H7 (cell line): ENCODE measurements at places on chromosomes 5 and 9. TPM values are rescaled to one million over a fixed set of nuclear protein-coding genes. Genes with fewer than 3 reads are reported as not detected.

GRCh38 chr5:573976-574375 is 38.2 kb upstream of the CEP72 start:
- DNase-seq: no peak

- DNase-seq: no peak
These were observed 1640.2 kb upstream of the WWC1 start for GRCh38 chr5:166651234-166651633.

The FCHSD1 gene
- 17.3 and 22.3 TPM in 2 replicates for total RNA-seq

DNA sequence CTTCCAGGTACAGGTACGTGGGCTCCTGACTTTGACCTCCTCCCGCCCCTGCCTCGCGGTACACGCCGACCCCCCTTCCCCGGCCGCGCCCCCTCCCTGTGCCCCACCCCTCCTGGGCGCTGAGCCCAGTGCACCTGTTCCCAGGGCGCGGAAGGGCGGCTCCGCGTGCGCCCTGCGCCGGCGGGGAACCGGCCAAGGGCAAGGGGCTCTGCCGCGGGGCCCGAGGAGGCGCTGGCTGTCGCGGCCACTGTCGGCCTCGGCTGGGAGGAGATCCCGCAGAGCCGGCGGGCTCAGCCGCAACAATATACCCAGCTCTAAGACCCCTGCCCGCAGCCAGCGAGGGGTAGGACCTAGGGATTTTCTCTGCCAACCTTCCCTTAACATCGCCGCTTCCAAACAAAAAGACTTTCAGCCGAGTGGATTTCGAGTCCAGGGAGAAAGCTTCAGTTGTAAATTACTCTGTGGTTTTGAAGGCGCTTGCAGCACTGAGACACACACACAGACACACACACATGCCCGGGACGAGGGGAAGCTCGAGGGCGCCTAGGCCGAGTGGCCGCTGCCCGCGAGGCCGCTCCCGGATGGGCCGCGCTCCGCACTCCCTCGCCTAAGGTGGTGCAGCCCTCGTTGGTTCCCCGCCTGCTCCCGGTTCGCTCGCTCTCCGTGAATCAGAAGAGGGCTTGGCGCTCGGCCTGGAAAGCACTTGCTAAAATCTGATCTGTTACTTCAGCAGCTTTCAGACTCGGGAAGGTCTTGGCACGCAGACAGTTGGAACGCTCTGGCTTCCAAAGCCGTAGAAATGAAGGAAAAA is 1.2 kb downstream of the FGF18 start:
- peak; percentile 76 for DNase-seq

The OR1J2 gene
- not detected in 2 replicates for total RNA-seq

GRCh38 chr9:16039218-16039987 is 486.6 kb downstream of the CCDC171 start:
- DNase-seq: peak; percentile 37

The CBY3 gene
- total RNA-seq: 0.44 TPM in 1 of 2 replicates, not detected in the other
